ENCODE measurements at places on chromosomes 7 and 10.

DNA sequence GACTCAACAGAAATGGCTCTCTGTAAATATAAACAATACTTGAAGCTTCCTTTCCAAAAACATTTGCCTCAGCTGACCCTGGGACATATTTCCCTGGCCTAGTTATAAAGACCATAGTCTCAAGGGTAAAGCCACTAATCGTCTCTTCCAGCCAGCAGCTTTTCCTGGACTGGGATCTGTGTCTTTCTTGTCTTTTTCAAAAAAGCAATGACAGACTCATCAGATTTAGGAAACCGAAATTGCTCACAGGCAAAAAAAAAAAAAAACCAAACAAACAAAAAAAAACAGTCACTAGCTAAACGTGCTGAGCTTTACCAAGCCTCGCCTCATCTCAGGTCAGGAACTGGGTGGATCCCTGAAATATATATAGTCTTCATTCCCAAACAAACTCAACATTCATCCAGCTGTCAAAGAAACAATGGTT is 23.5 kb downstream of the STN1 start:
- no peak for DNase-seq

- no peak for DNase-seq
Measured at GRCh38 chr7:143406002-143406357, 2.7 kb downstream of the EPHA1 start.

GRCh38 chr10:75916906-75917305 is 485.5 kb downstream of the LRMDA start:
- DNase-seq: no peak

DNA sequence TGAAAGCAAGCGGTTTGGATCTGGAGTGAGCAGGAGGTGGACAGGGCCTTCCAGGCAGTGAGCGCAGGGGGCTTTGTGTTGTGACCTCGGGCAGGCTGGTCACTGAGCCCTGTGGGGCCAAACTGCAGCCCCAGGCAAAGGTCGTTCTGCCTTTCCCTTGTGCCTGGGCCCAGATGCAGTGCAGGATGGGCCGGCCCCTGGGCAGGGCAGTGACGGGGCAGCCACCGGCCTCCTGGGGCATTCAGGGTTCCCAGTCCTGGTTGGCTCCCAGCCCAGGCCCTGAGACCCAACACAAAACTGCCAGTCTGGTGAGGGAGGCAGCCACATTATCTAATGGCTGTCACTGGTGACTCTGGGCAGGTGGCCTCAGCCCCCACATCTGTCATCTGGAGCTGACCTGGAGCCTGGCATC is 7.1 kb downstream of the ARPC1B start:
- no peak for DNase-seq

DNA sequence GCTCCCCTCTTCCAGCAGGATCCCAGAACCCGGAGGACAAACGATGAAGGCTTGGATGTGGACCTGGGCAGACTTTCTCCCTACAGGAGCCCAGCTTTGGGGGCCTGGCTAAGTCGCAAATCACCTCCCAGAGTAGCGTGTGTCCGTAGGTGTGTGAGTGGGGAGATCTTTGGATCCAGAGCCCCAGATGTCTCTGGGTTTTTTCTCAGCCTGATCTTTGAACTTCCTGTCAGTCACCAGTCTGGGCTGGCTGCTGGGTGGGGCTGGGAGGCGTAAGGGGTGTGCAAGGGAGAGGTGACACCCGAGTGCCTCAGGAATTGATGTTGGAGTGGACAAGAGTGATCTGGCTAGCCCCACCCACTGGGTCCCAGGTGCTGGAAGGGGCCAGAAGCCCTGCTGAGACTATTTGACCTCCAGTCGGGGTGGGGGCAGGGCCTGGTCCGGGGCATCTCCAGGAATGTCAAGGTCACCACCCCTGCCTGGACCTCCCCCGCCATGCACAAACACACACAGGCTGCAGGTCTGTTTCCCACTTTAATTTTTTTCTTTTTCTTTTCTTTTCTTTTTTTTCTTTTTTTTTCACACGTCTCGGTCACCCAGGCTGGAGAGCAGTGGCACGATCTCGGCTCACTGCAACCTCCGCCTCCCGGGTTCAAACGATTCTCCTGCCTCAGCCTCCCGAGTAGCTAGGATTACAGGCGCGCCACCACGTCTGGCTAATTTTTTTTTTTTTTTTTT is at the start of gene MOGAT3:
TSS of gene MOGAT3 (minus strand) at position 175 of the 738 bp plus-strand sequence. CDS start 182 bp downstream, outside the sequence.
- no peak for DNase-seq

- no peak for DNase-seq
Measured at GRCh38 chr10:129849452-129849750, 114.7 kb downstream of the EBF3 start.

- no peak for DNase-seq
Measured at GRCh38 chr7:99465421-99465768, 572 bp downstream of the ATP5MF start.

- no peak for DNase-seq
Measured at GRCh38 chr7:139992353-139993044, 70.3 kb downstream of the PARP12 start.

- no peak for DNase-seq
Measured at GRCh38 chr7:88289564-88290025, 17.1 kb downstream of the STEAP4 start.

DNA sequence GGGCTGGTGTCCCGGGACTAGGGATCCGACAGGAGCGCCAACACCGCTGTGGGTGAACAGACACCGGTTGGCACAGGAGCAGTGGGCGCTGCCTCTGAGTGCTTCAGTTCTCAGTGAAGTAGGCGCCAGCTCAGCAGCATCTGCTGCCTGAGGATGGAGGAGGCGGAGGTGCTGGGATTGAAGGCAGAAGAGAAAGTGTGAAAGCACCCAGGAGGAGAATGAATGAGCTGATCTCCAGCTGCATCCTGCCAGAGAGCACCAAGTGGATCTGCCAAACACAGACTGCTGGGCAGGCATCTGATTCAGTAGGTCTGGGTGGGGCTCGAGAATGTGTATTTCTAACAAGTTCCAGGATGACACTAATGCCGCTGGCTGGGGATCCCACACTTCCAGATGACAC is 74.5 kb downstream of the LANCL2 start:
- no peak for DNase-seq

GRCh38 chr10:15222511-15222910 is 54.0 kb upstream of the NMT2 start:
- no peak for DNase-seq

DNA sequence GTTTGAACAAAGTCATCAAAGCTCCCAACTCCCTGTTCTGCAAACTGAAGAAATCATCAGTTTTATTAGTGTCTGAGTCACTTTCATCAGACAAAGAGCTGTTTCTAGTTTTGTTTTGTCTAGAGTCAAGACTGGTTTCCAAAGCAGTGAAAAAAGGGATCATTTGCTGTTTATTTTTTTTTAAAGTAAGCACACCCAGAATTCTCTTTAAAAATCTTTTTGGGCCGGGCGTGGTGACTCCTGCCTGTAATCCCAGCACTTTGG is 972.0 kb upstream of the CELF2 start:
- DNase-seq: no peak

- no peak for DNase-seq
Measured at GRCh38 chr10:36281831-36282331, 639.8 kb upstream of the FZD8 start.

DNA sequence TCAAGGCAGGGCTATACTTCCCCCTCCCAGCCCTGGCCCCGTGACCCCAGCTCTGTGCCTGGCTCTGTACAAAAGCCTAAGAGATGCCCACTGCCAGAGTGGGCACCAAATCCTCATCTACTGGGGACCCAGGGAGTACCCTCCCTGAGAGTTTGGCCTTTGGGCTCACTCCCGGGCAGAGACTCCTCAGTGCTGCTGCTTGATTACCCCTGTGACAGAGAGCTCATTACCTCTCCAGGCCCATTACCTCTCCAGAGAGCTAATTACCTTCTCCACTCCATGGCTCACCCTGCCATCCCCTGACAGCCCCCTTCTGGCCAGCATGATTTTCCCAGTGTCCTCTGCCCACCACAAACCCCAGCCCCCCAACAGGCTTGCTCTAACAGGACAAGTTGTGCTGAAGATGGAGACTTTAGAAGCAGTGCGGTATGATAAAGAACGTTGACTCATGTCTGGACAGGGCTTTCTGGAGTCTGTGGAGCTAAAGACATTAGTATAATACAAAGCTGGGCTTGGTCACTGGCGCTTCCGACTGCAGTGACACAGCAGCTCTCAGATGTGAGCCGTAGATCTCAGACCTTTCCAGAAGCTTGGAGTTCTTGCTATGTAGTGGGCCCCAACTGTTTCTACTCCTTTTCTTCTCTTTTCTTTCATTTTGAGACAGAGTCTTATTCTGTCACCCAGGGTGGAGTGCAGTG is 111.3 kb upstream of the KCTD7 start:
- no peak for DNase-seq

DNA sequence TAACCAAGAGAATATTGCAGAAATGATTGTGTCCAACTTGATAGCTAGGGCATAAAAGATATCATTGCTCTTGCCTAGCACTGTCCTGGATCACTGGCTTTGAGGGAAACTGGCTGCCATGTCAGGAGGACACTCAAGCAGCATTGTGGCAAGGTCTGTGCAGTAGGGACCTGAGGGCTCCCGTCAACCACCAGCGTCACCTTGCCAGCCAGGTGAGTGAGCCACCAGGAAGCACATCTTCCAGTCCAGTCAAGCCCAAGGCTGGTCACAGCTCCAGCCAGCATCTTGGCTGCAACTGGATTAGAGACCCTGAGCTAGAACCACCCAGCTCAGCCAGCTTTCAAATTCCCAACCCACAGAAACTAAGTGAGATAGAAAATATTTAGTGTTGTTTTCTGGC is 392.7 kb downstream of the CALN1 start:
- DNase-seq: no peak

DNA sequence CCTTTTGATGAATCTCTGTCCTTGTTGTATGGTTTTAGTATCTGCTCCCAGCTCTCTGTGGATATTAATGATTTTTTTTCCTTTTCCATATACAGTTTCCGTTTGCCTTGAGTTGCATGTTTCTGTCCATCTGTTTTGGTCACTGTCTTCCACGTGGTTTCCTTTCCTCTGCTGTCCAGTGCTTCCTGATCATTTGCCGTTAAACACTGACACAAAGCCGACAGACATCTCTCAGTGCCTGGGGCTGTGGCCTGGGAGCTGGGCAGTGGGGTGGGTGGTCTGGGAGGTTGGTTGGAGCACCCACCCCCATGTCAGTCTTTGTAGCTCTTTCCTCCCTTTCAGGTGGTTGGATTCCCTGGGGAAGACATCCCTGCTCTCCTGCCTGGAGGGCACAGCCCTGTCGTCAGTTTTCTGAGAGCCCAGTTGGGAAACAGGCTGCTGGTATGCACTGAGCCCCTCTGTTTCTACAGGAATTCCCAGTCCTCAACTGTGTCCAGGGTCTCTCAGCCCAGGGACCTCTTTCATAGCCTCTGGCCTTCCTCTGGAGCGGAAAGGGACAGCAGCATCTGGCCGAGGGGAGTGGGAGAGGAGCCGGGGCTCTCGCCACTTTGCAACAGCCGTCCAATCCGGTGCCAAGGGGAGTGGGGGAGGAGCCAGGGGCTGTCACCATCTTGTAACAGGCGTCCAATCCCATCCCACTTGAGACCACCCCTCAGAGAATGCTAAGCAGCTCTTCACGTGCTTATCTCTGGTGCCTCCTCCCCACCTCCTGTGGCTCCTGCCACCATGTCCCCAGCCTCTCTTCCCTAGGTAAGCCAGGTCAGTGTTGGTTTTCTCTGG is 26.7 kb upstream of the MKI67 start:
- DNase-seq: no peak

DNA sequence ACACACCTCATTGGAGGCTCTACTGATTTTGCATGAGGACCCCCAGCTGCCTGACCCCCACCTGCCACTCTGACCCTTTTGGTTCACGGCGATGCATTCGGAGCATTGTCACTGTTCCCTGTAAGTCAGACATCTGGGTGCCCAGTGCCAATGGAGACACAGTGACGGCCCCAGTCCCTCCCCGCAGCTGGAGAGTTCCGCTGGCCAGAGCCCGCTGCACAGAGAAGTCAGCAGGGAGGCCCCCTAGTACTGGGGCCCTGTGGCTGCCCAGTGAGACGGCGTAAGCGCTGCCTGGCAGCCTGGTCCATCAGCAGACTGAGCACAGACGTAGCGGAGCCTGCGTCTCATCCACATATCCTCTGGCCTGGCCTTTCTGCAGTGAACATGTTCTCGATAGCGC is 77.5 kb downstream of the NKX6-2 start:
- no peak for DNase-seq

GRCh38 chr10:17206210-17206709 is 4.8 kb upstream of the TRDMT1 start:
- no peak for DNase-seq

- DNase-seq: peak; percentile 43
Measured at GRCh38 chr10:77756319-77757232, 119.0 kb upstream of the KCNMA1 start.

DNA sequence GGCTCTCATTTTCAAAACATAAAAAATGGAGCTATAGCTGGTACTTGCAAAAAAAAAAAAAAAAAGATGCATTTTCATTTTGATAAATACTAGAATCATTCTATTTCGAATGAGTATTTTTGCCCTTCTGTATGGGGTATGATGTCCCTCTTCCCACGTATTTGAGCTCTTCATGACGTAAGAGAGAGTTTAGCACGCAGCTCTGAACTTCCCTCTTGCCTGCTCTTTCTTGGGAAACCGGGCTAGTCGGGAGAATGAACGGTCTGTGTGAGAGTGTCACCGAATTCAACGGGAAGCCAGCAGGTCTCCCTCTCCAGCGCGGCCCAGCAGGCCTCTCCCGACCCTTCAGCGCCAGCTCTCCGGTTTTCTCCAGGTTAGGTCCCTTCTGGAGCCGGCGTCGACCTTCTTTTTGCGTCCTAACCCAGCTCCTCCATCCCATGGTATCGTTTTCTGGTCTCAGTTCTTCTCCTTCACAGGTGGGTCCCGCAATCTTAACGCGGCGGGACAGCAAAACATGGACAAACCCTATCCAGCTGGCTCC is 159.2 kb upstream of the PITRM1 start:
- DNase-seq: no peak

DNA sequence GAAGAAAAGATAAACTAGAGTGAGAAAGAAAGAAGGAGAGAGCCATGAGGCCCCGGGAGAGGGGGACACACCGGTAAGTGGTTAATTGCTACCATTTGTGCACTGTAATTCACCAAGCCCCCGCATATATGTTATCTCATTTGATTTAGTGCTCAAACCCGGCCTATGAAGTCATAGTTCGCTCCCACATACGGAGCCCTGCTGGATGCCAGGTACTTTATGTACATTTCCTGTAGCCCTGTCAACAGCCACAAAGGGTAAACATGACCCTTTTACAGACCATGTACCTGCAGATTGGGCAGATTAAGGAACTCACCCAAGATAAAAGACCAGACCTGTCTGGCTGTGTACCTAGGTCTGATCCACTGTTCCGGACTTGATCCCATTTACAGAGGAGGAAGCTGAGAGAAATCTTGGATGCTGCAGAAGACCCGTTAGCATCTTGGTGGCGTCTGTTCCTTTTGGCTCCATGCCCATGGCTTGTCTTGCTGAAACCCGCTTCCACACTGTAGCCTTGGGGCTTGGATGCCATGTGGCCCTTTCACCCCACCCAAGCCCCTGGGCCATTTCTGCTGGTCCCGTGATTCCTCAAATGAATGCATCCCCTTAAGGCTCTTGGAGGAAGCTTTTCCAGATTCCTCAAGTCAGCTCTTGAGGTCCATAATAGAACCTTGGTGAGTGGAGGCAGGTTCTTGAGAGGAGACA is 32.3 kb downstream of the FAM241B start:
- DNase-seq: no peak

- no peak for DNase-seq
Measured at GRCh38 chr10:75646916-75647315, 215.5 kb downstream of the LRMDA start.
